ENCODE measurements at places on chromosomes 7 and 10.
A peak's percentile ranks its signal among the peaks of the same experiment; 100 is the strongest.

DNA sequence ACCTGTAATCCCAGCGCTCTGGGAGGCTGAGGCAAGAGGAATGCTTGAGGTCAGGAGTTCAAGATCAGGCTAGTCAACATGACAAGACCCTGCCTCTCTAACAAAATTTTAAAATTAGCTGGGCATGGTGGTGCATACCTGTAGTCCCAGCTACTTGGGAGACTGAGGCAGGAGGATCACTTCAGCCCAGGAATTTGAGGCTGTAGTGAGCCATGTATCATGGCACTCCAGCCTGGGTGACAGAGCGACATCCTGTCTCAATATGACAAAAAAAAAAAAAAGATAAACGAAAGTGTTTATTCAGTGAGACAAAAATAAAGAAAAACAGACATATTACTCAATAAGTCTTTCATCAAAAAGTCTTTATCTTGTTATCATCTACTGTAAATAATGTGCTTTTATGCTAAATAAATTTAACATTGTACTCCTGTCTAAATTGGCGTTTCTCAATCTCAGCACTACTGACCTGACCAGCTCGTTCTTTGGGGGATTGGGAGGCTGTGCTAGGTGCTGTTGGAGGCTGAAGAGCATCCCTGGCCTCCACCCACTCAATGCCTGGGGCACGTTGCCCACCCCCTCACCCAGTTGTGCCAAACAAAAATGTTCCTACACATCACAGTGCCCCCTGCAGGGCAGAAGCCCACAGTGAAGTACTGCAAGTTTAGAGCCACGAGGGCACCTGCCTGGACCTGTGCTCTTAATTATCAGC, 57.7 kb downstream of the NCAPG2 start:
- DNase-seq = peak; percentile 47

GRCh38 chr7:42372479-42372878, 135.5 kb upstream of the GLI3 start:
- DNase-seq = no peak

DNA sequence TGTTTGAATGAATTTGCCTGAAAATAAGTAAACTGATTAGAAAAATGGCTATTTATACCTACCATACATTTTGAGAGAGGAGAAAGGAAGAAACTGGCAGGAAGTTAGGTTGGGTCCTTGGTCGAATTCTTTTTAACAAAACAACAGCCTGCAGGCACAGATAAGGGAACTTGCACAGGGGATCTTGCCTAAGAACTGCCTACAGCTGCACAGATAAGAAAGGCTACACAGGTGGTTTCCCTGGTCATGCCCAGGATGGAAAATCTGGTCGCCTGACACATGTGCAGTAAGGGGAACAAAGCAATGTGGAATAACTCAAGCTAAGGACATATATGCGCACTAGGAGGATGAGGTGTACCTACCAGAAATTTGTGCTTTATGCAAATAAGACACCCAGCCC, 732.1 kb upstream of the POT1 start:
- no peak for DNase-seq

DNA sequence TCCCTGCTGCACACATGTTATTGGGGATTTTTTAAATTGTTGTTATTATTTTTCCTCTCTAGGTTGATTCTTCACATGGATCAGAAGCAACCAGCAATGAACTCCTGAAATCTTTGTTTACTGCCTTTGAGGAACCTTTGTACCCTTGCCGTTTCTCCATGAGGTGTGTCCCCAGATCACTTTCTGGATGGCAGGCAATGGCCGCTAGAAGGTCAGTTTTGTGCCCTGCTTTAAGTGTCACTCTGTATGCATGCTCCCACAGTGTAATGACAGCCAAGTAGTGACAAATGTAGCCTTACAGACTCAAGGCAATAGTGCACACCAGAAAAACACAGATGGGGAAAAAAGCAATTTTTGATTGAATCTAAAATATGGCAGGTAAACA, 47.7 kb upstream of the NRP1 start:
- no peak for DNase-seq

DNA sequence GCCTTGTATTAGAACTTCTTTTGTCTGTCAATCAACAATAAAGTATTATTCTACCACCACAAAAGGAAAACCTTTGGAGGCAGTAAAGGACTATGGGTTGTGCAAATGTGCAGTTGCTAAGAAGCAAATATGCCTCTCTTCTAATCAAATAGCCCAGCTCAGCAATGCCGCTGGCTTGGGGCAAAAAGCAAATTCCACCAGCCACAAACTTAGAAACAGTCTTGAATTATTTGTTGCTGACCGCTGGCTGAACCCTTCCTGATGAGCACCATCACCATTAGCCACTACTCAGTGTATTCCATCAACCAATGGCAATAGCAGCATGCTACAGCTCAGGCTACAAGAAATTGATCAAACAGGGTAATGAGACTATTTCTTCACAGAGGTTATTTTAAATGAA, 51.0 kb downstream of the SKAP2 start:
- DNase-seq = no peak

GRCh38 chr7:111264111-111264868, 173.4 kb downstream of the LRRN3 start:
- DNase-seq = no peak

DNA sequence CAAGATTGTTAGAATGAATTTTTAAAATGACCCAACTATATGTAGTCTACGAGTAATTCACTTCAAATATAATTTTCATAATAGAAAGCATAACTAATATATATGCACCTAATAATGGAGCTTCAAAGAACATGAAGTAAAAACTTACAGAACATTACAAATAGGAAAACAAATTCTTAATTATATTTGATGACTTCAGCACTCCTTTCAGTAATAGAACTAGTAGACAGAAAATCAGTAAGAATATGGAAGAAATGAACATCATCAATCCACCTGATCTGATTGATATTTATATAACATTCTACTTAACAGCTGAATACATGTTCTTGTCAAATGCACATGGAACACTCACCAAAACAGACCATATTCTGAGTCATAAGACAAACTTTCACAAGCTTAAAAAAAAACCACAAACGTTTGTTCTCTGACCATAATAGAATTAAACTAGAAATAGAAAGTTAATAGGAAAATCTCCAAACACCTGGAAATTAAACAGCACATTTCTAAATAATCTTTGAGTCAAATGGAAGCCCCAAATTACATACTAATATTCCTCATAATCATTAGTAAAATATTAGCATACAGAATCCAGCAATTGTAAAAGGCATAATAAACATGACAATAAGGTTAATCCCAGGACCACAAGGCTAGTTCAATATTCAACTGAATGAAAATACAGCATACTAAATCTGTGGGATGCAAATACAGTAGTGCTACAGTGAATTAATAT, 48.0 kb downstream of the BRAF start:
- DNase-seq = no peak
